ENCODE measurements at places on chromosomes 1 and 21.

DNA sequence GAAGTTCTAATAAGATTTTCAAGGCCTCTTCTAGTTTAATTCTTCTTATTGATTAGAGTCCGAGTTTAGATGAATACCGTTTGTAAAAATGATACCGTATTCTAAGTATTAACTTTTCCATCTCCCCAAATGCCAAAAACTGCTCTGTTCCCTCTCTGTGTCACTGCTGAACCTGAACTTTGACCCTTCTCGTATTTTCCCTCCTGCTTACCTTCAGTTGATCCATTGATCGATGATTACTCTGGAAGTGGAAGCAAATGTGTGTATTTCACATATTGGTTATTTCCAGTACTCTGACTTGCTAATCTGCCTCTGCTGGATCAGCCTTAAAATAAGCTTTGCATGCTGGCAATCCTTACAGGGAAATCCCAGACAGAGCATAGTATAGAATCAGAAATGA lies 68.5 kb downstream of the KIF1B start:
- DNase-seq: no peak

- no peak for DNase-seq
These were observed 19.2 kb upstream of the SYDE2 start for GRCh38 chr1:85219853-85220610.

DNA sequence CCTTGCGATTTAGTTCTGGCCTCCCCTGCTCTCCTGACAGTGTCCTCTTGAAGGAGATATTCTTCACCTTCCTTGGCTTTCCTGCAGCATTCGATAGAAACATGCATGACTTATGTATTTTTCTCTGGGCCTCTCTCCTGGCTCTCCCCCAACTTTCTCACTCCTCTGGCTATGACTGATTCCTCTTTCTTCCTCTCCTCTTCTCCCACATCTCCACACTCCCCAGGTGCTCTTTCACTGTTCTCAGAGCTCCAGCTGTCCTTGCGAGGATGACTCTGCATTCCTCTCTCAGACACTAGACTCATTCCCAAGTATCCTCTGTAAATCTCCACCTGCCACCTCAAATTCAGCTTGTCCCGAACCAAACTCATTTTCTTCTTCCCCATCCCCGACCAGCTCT lies 18.0 kb downstream of the LRRC42 start:
- DNase-seq: no peak

DNA sequence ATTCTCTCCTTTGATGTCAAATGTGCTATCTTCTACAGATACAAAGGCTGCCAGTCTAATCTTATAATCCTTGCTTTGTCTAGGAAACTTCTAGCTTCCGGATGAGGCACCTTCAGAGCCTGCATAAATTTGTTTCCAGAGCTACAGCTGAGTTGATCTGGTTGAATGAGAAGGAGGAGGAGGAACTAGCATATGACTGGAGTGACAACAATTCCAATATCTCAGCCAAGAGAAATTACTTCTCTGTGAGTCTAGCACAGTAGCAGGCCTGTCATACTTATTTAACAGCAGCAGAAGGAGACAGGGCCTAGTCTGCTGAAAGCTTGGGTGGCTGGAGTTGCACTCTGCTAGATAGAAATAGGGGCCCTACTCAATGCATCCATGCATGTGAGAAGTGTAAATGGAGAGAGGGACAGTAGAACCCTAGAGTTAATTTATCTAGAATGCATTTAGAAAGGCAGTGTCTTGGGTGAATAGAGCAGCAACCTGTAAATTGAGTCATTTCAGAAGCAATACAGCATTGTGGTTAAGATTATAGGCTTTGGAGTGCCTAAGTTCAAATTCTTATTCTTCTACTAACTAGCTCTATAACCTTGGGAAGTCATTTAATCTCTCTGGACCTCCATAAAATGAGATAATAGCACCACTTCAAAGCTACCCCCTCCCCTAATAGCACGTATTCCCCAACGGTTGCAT lies 89.0 kb downstream of the MACF1 start:
- DNase-seq: no peak

All from germinal center (tissue), 1 donor.